ENCODE measurements at places on chromosomes 2 and 18.

DNA sequence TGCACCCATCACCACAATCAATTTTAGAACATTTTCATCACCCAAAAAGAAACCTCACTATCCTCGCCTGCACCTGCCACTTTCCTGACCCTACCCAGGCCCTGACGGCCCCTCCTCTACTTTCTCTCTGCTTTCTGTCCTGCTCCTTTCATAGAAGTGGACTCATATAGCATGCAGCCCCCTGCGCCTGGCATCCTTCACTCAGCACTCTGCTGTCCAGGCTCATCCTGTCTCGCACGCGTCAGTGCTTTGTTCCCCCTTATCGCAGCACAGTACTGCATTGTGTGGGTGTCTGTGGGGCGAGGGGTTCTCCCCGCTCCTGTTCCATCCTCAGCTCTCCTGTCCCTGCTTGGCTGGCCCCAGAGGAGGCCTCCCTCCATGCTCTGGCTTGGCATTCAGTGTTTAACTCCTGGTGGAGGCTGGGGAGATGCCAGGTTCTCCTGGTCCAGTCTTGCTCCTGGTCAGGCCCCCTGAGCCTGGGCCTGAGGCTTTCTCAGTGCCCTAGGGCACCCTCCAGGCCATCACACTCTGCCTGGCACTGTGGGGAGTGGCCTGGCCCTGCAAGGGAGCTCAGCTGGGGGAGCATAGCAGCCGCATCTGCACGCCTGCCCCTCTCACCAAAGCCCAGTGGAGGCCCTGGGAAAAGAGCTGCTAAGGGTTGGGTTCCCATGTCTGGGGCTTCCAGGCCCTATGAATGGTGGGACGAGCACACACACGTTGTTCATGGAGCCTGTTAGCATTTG is 6.6 kb upstream of the TUBB6 start:
- DNase-seq = no peak

DNA sequence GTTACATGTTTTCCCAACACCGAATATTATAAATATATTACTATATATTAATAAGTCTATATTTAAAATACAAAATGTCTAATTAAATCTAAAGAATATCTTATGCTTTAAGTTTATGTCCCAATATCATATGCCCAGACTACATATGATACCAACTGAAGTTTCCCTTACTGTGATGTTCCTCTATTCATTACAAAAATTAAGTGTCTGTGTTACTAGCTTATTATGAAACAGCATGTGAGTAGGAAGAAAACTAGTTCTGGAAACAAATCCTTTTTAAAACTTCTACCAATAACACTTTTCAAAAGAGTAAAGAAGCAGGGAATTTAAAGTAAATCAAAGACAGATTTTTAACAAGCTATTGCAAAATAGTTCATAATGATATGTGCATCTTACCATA is 17.8 kb downstream of the HNRNPLL start:
- no peak for DNase-seq

- no peak for DNase-seq
Observed at GRCh38 chr2:101419096-101419663, 31.9 kb upstream of the CREG2 start.

DNA sequence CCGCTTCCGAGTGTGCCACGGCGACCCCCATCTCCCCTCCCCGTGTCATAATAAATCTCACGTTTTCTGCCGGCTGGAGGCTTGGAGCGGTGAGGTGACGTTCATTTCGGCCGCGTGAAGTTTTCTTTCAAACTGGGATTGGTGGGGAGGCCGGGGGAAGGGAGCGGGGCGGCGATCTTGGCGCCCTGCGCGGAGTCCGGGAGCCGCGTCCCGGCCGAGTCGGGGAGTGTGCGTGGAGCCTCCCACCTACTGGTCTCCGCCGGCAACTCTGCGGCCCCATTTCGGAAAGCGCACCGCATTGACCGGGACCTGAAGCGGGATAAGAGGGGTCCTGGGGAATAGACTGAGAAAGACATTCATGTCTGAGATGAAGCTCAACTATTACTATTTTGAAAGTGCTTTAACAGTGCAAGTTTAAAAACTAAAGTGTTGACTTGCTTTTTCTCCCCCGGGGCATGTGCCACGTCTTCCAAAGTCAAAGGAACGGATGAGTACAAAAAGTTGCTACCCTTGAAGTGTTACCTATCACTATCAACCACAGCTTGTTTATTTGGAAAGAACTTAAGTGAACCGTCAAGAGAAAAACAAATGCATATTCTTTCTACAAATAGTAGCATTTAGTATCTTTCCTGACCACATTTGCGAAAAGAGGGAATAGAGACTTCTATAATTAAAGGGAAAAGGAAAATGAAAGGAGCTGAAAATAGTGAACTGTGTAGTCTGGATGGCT is 818 bp upstream of the IKZF2 start:
- no peak for DNase-seq

GRCh38 chr2:159617646-159618045 is 1.3 kb upstream of the BAZ2B start:
- DNase-seq = no peak

DNA sequence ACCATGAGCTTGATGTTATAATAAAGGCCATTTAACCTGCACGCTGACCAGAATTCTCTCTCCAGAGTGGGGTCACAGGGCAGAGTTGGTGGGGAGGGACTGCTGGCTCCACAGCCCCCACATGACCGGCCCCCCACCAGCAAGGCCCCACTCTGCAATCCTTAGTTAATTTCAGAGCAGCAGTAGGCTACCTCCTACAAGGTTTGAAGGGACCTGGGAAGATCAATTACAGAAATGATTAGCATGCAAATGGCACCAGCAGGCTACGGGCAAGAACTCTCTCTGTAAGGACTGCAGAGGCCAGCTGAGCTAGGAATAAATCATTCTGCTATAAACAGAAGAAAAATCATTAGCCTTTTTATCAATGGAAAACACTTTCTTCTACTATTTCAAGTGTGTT is 135.3 kb downstream of the C1D start:
- no peak for DNase-seq

DNA sequence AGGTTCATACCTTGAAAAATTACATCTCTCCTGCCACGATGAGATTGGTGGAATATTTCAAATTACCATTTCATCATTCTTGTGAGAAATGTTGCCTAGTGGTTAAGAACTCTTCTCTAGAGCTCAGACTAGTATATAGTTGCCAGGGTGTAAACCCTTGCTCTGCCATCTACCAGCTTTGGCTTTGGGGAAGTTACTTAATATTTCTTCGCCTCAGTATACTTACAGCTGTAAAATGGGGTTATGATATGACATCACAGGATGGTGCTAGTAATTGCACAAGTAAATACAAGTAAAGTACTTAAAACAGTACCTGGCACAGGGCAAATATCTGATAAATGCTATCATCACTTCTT is 1.5 kb downstream of the SPOPL start:
- no peak for DNase-seq

- DNase-seq = no peak
Observed at GRCh38 chr2:23241611-23242245, 143.3 kb upstream of the KLHL29 start.

DNA sequence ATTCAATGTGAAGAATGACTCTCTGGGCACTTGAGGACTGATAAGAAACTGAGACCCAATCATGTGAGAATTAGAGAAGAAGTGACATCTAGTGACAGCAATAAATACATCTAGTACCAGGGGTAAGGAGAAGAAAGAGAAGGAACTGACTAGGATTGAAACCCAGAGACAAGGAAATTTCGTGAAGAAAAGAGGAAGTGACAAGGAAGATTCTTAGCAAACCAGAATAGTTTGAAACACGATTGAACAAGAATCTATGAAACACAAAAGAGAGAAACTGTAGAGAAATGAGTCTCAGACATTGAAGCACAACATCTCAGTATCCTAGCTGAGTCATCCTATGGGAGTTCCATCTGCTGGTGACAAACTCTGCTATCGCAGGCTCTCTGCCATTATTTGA is 571.9 kb upstream of the PKDCC start:
- DNase-seq = no peak

DNA sequence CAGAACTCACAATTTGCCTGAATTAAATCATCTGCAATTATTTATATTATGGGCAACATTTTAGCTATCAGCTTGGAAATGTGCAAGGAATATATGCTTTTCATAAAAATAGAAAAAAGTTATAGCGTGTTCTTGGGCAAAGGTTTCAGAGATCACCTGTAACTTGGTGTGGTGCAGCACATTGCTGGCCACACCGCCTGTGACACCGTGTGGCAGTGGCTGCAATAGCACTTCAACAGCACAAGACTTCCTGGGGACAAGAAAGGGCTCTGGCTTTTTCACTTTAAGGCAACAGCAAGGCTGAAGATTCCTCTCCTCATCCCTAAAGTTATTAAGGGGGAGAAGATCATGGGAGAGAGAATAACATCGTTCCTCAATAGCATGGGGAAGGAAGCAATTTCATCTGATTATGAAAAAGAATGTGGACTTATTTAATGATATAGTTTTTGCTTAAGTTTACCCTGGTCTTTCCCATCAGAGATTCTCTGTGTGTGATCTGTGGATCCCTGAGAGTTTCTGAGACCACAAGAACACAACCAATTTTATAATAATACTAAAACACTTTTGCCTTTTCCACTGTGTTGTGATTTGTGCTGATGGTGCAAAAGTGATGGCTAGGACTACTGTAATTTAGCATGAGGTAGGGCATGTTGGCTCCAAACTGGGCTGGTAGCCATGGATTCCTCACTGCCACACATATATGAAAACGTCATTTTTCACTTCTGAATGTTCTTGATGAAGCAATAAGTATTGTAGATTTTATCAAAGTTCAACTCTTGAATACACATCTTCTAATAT is 15.0 kb upstream of the SERPINB3 start:
- DNase-seq = no peak

DNA sequence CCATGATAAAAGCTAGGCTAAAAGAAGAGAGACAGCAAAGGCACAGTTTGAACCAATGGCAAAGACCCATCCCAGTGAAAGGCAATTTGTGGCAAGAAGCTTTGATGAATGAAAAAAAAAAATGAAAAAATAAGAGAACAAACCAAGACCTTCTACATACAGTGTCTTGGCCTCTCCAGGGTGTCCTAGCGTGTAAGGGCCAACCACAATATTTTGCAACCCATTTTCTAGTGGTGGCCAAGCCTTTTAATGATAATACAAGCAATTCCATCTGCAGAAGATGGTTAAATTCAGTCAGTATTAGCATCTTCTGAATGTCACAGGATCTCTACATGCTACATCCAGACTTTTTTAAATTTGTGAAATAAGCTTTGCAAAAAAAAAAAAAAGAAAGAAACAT is 270.4 kb downstream of the LRATD1 start:
- DNase-seq = no peak

GRCh38 chr2:172864182-172864581 is 128.5 kb downstream of the RAPGEF4 start:
- DNase-seq = no peak

GRCh38 chr2:77018219-77018618 is 504.0 kb downstream of the LRRTM4 start:
- no peak for DNase-seq

DNA sequence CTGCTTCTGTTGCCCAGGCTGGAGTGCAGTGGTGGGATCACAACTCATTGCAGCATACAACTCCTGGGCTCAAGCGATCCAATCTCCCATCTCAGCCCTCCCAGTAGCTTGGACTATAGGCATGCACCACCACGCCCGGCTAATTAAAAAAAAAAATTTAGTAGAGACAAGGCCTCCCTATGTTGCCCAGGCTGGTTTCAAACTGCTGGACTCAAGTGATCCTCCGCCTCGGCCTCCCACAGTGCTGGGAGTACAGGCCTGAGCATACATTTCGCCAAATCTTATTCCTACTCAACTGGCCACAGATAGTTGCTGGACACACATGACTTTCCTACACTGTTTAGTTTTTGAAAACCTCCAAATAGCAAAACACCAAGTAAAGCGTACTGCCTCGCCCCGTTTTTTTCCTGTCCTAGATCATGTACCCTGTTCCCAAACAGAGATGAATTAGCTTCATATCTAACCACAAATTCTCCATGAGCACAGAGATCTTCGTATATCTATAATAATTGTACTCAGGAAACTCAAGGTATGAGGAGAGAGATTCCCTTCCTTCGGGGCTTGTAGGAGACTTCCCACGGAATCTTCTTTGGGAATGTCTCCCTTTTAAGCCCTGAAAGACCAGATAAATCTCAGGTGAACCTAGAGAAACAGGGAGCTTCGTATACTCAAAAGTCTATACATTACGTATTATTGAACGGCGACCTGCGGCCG is 598 bp upstream of the C2orf69 start:
- DNase-seq = no peak

- DNase-seq = no peak
Observed at GRCh38 chr2:148615381-148615841, 29.1 kb upstream of the EPC2 start.

DNA sequence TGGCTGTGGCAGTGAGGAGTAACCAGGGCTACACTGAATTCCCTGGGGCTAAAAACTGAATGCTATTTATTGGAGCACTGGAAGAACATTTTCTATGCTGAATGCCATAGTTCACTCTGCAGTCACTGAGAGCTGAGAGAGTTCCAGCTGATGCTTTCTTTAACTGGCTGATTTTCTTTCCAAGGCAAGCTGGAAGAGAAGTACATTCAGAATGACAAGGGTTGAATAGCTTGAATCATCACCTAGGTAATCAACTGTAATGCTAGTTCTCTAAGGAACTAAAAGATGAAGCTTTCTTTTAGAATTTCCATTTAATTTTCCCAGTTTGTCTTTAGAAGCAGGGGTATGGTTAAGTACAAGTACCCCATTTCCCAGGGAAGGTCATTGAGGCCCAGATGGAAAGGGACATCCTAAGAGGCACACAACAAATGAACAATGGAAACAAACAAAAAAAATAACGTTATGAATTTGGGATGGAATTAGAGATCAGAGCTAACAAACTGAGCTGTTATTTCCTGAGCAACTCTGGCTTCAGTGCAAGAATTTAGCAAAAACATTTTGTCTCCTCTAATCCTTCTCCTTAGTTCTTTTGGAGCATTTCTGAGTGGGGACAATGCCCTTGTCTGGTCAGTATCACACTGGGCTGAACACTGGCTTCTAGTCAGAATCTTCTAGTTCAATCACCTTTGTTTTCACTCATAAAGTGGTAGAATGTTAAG is 132.8 kb upstream of the REG3A start:
- DNase-seq = no peak

- DNase-seq = no peak
Observed at GRCh38 chr2:241364781-241365180, 8.7 kb downstream of the FARP2 start.

DNA sequence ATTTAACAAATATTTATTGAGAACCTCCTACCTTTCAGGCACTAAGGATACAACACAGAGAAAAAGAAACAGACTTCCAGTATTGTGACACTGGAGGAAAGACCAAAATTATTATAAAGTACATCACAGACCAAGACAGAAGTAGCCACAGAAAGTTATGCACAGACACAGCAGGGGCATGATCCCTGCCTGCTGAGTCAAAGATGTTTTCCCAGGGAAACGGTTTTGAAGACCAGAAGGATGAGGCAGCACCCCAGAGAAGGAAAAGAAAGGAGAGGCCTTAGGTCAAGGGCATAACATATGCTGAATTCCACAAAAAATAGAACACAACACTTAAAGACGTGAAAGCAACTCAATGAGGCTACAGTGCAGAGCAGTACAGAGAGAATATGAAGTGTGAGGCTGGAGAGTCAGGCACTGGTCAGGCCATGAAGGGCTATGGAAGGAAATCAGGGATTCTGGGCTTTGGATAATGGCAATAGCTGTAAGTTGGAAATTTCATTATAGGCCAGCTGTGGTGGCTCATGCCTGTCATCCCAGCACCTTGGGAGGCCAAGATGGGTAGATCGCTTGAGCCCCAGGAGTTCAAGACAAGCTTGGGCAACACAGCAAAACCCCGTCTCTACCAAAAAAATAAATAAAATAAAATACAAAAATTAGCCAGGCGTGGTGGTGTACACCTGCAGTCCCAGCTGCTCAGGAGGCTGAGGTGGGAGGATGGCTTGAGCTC is 8.2 kb downstream of the ADAM17 start:
- no peak for DNase-seq
